Stimulated activated CD8-positive, alpha-beta memory T cell treated with anti-CD3 and anti-CD28 coated beads, Interleukin-15, amount 100 ng/mL, for 48 hours (primary cell): ENCODE measurements at places on chromosomes 7 and 10.

DNA sequence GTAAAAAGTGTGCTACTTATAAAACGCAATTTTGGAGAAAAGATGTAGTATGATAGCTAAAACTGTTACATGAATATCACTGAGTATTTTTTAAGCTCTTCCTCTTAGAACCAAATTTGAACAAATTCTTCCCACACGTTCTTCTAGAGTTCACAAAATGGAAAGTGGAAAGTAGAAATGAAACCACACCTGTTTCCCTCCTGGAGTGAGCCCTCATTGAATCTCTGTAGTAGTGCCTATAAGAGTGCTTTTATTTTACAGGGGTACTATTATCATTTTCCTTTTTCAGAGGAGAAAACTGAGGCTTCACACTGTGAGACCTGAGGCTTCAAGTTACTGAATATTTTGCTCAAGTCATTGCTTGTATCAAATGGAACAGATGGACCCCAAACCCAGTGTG lies 393.0 kb downstream of the NRG3 start:
- DNase-seq, result no peak

DNA sequence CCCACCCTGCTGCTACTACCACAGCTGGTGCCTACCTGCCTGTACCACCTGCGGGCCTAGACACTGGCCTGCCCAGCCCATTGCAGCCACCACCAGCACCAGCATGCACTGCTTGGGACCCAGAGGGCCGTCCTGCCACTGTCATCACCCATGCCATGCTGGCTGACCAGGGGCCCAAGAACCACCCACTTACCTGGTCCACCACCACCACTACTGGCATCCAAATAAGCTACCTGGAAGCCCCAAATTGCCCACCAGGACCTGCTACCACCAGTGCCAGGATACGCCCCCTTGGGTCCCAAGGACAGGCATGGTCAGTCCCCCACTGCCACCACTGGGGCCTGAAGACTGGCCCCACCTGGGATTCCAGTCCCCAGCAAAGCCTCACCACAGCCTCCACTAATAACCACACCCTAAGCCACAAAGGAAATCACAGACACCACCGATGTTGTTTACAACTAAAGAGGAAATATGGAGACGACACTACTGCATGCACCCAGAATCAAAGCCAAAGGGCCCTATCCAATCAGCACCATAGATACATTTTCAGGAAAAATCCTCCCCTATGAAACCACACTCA lies 70.5 kb upstream of the DIP2C start:
- DNase-seq, result no peak

DNA sequence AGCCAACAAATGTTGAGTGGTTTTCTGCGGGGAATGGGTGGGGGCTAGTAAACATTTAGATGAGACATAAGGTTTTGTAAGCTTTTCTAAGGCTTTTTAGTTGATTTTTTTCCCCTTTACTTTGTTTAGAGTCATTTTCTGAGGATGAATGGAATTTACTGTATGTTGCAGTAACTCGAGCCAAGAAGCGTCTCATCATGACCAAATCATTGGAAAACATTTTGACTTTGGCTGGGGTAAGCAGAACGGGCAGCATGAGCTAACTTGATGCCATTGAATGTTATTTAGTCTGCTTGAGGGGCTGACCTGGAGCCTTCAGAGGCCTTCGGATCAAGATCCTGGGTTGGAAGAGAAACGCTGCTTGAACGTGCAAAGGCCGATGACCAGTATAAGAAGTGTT lies 37.3 kb downstream of the FBH1 start:
- no peak for DNase-seq

GRCh38 chr10:90837486-90837885 lies 20.4 kb downstream of the HTR7 start:
- DNase-seq, result no peak

GRCh38 chr7:90267263-90267858 lies 22.4 kb downstream of the CFAP69 start:
- no peak for DNase-seq

- no peak for DNase-seq
Observed at GRCh38 chr10:85621562-85621961, 745.0 kb downstream of the GRID1 start.

- no peak for DNase-seq
Observed at GRCh38 chr7:158414486-158414961, 173.1 kb downstream of the PTPRN2 start.

GRCh38 chr10:71868192-71868697 lies 17.2 kb upstream of the PSAP start:
- DNase-seq, result no peak

DNA sequence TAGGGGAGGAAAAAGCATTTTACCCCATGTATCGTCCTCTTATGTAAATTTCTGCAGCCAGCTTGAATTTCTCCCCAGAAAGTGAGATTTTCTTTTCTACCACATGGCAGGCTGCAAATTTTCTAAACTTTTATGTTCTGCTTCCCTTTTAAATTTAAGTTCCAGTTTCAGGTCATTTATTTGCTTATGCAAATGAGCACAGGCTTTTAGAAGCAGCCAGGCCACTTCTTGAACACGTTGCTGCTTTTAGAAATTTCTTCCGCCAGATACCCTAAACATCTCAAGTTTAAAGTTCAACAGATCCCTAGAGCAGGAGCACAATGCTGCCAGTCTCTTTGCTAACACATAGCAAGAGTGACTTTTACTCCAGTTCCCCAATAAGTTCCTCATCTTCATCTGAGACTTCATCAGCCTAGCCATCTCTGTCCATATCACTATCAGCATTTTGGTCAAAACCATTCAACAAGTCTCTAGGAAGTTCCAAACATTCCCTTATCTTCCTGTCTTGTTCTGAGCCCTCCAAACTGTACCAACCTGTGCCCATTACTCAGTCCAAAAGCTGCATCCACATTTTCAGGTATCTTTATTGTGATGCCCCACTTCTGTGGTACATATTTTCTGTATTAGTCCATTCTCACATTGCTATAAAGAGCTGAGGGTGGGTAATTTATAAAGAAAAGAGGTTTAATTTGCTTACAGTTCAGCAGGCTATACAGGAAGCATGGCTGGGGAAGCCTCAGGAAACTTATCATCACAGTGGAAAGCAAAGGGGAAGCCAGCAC lies 16.3 kb downstream of the EZH2 start:
- no peak for DNase-seq

DNA sequence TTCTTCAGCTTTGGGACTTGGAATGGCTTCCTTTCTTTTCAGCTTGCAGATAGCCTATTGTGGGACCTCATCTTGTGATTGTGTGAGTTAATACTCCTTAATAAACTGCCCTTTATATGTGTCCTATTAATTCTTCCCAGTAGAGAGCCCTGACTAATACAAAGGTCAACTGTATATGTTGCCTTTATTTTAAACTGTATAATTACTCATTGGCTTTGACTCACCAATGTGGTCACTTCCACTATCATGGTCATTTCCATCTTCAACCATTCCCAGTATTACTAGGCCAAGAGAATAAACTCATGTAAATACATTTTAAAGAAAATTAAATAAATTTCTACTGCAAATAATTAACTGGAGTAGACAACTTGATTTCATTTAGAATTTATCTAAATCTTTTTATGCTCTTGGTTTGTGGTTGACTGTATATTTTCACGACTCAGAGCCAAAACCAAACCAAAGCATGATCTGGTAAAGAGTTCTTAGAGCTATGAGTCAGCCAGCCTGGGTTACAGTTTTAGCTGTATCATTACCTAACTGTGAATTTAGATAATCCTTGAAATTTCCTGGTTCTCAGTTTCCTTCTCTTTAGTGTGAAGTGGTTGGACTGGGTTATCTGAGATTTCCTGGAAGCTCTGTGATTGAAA lies 188.4 kb downstream of the PPP1R3A start:
- no peak for DNase-seq

GRCh38 chr10:75011221-75011620 lies 100.2 kb upstream of the SAMD8 start:
- DNase-seq, result no peak

- DNase-seq, result no peak
Observed at GRCh38 chr7:90688810-90689209, 92.7 kb downstream of the CDK14 start.

- DNase-seq, result no peak
Observed at GRCh38 chr7:641269-641671, 85.2 kb upstream of the DNAAF5 start.

GRCh38 chr10:73253225-73253555 lies 746 bp upstream of the MRPS16 start:
- DNase-seq, result no peak

DNA sequence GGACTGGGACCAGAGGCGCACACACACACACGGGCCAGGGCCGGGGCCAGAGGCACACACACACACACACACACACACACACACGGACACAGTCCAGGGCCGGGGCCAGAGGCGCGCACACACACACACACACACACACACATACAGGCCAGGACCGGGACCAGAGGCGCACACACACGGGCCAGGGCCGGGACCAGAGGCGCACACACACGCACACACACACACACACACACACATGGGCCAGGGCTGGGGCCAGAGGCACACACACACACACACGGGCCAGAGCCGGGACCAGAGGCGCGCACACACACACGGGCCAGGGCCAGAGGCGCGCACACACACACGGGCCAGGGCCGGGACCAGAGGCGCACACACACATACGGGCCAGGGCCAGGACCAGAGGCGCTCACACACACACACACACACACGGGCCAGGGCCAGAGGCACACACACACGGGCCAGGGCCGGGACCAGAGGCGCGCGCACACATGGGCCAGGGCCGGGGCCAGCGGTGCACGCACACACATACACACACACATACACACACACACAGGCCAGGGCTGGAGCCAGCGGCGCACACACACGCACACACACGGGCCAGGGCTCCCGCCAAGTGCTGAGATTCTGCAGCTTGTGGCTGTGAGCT lies 268.8 kb downstream of the ELFN1 start:
- no peak for DNase-seq

GRCh38 chr10:91012502-91012901 lies 91.6 kb upstream of the ANKRD1 start:
- no peak for DNase-seq

GRCh38 chr10:121368347-121369025 lies 229.8 kb downstream of the FGFR2 start:
- no peak for DNase-seq

DNA sequence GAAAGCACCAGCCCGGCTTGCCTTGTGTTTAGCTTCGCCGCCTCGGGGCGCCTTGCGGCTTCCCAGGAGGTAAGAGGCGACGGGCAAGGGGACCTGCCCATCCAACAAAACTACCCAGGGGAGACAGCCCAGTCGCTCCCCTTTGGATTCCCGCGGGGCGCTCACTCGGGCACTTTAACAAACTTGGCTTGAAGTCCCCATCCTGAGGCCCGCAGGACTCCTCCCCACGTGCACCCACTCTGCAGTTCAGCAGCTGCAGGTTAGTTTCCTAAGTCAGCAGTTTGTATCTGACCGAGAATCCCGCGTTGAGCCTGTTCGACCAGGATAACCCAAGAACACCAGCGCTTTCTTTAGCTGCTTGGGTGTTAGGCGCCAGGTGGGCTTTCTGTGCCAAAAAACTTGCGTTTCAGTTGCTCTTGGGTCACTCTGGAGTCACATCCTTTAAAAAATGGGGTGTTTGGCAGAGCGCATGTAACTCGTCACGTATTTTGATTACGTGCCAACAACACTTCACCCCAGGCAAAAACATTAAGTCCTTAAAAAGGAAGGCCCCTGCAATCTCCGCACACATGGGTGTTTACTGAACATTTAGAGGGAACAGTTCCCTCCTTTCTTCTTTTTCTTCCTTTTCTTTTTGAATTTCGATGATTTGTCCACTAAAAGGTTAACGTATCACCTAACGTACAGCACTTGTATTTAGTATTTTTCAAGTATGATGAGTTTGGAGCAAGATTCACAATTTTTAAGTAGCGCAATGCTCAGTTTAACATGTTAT lies 876 bp downstream of the DNAH11 start:
- no peak for DNase-seq

GRCh38 chr10:98950106-98950505 lies 285.5 kb downstream of the HPSE2 start:
- no peak for DNase-seq

DNA sequence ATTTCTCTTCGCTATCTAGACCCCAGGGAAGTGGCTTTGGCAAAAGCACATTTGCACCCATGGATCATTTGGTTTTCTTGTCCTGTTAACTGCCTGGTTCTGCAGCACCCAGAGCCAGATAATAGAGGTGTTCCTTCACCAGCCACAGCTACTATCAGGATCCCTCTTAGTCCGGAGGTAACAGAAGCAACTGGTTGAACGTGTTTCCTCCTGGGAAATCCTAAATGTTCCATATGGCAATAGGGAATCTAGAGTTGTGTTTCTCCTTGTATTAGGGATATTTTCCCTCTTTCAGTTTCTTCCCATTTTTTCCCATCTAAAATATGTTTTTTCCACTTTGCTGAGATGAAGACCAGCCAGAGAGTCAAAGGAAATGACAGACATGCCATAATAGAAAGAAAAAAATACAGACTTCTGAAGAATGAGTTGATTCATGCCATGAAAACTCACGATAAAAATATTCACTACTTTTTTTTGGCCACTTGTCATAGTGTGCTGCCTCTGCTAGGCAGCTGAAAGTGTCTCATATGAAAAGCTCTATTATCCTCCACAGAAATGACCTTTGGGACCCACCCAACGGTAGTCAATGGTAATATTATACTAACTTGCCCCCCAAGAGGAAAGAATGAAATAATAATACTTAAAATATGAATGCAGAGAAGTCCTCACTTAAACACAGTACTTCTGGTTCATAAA lies 472.8 kb downstream of the KCNMA1 start:
- DNase-seq, result no peak

DNA sequence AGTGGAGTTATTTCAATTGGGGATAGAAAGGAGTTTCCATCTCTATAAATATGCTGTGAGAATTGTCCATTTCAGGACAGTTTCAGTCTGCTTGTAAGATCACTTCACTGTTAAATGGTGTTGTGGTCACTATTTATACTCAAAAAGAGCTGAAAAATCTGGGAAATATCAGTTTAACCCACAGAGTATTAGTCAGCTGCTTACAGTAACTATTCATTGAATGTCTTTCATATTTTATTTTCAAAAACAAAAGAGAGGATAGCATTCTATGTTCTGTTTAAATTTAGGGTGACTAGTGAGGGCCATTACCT lies 85.4 kb upstream of the PLXDC2 start:
- no peak for DNase-seq

GRCh38 chr10:110840225-110840922 lies 31.4 kb upstream of the PDCD4 start:
- DNase-seq, result no peak

- DNase-seq, result no peak
Observed at GRCh38 chr7:45625714-45626440, 51.7 kb downstream of the ADCY1 start.

DNA sequence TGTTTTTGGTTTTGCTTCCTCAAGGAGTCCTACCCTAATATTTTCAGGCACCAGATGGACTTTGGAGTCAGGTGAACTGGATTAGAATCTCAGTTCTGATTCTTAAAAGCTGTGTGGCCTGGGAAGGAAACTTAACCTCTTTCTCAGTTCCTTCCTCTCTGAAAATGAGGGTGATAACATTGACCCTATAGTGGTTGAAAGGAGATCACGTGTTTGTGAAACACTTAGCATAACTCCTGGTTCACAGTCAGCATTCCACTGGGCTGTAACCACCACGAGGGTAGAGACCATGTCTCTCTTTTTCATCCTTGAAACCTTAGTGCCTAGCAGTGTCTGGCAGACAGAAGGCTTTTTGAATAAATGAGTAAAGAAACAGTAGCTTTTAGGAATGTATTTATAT lies 16.7 kb downstream of the LSMEM1 start:
- DNase-seq, result no peak
